Stimulated activated CD8-positive, alpha-beta memory T cell treated with anti-CD3 and anti-CD28 coated beads, Interleukin-4, amount 100 ng/mL, for 4 hours (primary cell): ENCODE measurements at places on chromosomes 11 and 22.

DNA sequence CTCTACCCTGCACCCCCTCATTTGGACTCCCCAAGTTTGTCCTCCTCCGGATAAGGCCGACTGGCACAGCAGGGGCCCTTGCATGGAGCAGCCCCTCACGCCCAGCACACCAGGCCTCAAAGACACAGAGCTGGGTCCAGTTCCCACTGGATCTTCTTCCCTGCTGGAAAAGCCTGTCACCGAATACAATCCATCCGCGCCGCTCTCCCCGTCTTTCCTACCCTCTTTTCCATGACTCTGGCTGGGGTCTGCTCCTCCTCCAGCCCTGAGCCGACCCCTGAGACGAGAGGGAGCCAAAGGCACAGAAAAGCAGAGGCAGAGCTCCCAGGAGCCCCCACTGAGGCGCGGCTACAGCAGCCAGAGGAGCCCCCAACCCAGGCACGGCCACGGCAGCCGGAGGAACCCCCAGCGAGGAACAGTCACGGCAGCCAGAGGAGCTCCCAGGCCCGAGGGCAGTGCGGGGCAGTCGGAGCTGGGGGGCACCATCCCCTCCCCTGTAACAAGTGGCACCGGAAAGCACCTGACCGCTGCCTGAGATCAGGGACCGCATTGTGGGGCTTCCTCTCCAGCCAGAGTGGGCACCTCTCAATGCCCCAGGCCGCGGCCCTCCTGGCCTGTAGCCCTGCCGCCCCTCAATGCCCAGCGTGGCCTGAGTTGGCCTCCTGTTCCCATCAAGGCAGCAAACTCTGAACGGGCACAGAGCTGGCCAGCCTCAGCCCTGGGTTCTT, 12.0 kb downstream of the ALG12 start:
- DNase-seq: no peak

- no peak for DNase-seq
Observed at GRCh38 chr11:98800696-98801095, 220.1 kb upstream of the CNTN5 start.

DNA sequence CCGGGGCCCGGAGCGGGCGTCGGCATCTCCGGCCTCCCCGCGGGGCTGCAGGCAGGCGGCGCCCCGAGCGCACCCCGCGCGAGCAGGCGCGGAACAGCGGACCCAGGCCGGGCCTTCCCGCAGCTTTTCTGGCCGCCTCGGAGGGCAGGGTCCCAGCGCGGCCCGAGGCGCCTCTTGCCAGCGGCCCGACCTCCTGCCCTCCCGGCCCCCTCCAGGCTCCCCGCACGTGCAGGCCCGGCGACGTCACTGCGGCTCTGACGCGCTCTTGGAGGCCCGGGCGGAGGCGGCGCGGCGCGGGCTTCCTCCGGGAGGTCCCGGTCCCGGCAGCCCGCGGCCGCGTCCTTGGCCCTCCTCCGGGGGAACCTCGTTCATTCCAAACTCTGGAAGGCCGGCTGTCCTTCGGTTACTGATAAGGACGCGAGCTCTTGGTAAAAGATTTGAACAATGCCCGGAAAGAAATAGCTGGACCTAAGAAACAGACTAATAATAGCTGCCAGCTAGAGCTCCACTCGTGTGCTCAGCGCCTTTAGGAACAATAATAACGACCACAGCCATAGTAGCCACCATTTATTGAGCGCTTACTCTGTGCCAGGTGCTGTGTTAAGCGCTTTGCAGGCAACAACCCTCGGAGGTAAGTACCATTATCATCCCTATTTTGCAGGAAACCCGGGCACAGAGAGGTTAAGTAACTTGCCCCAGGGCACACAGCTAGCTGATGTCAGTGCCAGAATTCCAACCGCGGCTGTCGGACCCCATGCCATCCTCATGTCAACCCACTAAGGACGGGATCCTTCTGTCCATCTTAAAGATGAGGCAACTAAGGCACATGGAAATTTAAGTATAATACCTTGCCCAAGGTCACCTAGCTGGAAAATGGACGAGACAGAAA, 39.1 kb upstream of the CREB3L1 start:
- DNase-seq: no peak

DNA sequence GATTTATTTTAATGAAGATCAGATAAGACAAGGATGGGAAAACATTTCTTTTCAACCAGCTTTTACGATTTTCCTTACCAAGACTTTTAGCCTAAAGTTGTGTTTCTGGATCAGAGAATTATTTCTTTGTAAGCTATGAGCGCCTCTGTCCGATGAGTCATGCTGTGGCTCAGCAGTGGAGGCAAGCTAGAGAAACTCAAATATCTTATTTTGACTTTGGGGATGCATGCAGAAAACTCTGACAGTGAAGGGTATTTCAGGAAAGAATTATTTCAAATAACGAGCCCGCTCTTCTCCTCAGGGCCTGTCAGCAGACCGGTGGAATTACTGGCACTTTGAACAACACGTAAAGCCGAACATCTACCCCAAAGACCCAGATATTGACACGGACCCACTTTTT, 77.9 kb upstream of the OR5AK2 start:
- DNase-seq: no peak

DNA sequence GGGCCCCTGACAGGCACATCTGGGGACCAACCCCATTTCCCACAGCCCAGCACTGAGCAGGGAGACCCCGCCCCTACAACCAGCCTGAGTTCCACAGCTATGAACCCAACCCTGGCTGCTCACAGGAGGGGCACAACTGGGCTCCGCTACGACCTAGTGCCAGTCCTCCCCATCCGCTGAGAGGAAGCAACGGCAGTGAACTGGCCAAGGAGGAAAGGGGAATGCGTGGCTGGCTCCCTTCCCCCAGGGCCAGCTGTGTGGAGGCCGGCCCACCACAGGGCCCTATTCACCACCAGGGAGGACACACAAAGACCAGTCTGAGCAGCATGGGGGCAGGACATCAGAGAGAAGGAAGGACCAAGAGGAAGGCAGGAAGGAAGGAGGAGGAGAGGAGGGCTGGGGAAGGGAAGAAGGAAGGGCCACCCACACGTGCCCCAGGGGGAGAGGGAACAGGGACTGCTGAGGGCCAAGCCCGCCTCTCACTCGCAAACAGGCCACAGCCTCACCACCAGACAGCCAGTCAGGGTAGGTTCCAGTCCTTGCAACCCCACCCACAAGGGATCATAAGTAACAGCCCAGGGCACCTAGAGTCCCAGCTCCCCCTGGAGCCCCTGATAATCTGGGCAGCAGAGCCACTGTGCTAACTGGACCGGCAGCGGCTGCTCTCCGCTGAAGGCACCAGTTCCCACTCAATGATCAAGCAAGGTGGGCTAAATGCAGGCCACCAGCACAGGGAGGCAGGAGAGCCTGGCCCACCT, 8.5 kb upstream of the GAL3ST1 start:
- no peak for DNase-seq

DNA sequence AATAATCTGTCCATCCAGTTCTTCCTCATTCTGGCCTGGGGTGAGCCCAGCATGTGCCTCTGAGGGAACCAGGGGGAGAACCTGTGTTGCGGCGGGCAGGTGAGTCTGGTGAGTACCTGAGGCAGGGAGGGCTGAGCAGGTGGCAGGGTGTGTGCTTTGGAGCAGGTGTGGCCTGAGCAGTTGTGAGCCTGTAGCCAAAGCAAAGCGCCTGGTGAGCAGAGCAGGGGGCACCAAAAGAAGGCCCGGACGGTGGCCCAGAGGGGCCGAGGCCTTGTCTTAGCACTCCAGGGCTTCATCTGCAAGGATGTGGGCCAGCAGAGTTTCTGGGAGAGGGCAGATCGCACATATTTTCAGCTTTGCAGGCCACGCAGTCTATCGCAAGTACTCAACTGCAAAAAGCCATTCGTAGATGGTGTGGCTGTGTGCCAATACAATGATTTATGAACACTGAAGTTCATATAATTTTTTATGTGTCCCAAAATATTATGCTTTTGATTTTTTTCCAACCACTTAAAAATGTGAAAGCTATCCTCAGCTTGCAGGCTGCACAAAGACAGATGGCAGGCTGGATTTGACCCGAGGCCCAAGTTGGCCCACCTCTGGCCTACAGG, 8.7 kb downstream of the GLB1L2 start:
- no peak for DNase-seq

- DNase-seq: no peak
Observed at GRCh38 chr22:45465633-45466032, 37.0 kb upstream of the FBLN1 start.

DNA sequence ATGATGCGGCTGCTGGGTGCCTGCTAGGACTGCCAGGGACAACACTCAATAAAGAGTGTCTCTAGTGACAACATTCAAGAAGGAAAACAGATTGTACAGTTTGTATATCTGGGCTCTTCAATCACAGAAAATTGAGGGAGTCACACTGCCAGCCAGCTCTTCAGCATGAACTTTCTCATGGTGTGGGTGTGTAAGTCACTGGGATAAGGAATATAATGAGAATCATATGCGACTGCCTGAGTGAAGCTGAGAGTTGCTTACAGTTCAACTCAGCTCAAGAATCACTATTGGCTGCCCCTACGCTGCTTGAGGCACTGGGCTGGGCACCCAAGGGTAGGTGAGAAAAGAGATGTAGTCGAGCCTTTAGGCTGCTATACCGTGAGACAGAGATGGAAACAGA, 328.1 kb upstream of the PITPNB start:
- DNase-seq: no peak

DNA sequence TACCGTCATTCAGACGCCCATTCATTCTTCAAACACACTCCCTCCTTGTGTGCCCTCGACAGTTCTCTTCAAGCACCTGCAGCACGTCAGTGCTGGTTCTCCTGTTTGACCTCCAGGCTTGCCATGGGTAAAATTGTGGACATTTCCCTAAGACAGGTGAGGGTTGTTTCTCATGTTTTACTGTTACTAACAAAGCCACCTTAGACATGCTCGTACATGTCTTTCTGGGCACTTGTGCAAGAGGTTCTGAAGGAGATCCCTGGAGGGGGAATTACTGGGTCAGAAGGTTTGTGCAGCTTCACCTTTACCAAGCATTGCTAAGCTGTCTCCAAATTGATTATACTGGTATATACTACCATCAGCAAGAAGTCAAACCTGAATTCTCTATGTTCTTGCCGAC, 189.7 kb upstream of the TMEM45B start:
- no peak for DNase-seq

GRCh38 chr11:97996762-97997161, 1024.0 kb upstream of the CNTN5 start:
- no peak for DNase-seq
